SJCRH30 (cell line): ENCODE measurements at places on chromosomes 3 and 15. TPM values are rescaled to one million over a fixed set of nuclear protein-coding genes. Genes with fewer than 3 reads are reported as not detected.

The TAGLN3 gene
- total RNA-seq = 19.1 and 19.8 TPM in 2 replicates

DNA sequence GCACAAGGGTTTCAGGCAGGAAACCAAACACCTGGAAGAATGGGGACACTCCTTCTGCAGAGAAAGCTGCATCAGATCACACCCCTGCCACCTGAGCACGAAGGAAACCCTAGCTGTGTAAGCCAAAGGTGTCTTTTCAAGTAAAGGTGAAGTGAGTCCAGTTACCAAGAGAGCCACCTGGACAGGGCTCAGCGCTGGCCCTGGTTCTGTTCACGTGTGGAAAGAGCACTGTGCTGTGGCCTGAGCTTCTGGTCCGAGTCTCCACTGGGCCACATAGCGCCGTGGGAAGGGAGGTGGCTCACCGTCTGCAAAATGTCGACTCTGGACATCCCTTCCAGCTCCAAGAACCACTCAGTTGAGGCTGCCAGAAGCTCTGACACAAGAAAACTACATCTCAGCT, 151.1 kb downstream of the ADAMTS17 start:
- no peaks in the 10 kb centered on the region for H3K4me1 ChIP-seq
- no peaks in the 10 kb centered on the region for H3K36me3 ChIP-seq
- H3K27me3 ChIP-seq = no peaks in the 10 kb centered on the region
- no peak overlapping the region for H3K4me3 ChIP-seq
- H3K27ac ChIP-seq = no peak overlapping the region

The LMAN1L gene
- total RNA-seq = not detected in 2 replicates

The LRRC31 gene
- total RNA-seq = not detected in 2 replicates

The PPP1R14D gene
- total RNA-seq = not detected in 2 replicates

GRCh38 chr15:98800437-98801233, 152.3 kb downstream of the IGF1R start:
- no peaks in the 10 kb centered on the region for H3K36me3 ChIP-seq
- peak overlapping the region; percentile 45 for H3K4me3 ChIP-seq

GRCh38 chr3:149634573-149634972, 23.3 kb downstream of the WWTR1 start:
- no peak overlapping the region for H3K4me3 ChIP-seq
- no peak for DNase-seq
- no peak overlapping the region for H3K27ac ChIP-seq

DNA sequence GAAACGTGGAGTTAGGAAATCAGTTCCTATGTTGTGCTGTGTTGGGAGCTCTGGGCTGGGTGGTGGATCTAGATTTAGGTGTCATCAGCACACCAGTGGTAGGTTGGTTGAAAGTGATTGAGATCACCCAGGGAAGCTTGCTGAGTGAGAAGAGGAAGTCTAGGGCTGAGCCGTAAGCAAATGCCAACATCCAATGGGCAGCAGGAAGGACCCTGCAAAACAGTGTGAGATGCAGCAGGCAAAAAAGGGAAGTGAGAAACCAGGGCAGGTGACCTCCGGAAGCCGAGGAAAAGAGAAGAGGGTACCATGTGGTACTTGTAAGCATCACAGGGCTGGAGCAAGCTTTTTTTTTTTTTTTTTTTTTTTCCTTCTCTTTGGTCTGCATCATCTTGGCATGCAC, 15.9 kb upstream of the COPG1 start:
- no peak for DNase-seq
- H3K27me3 ChIP-seq = no peaks in the 10 kb centered on the region
- no peak overlapping the region for H3K27ac ChIP-seq
- no peaks in the 10 kb centered on the region for H3K4me1 ChIP-seq
- no peaks in the 10 kb centered on the region for H3K36me3 ChIP-seq

The BCHE gene
- 107 and 110 TPM in 2 replicates for total RNA-seq
